ENCODE measurements at places on chromosomes 2 and 18.

DNA sequence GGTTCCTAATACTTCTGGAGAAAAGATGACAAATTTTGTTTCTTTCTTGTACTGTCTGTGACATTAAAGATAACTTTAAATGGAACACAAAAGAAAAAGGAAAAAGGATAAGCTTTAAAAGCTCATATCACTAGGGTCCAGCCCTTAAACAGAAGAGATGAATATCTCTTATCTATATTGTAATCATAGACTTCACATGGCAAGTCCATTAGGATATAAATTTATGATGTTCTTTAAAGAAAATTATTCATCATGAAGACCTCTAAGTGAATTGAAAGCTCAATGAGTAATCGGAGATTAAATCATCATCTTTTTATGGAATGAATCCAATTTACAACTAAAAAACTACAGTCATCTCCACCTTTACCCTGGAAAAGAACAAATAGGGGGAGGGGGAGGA is 111.6 kb upstream of the SATB2 start:
- DNase-seq: no peak

DNA sequence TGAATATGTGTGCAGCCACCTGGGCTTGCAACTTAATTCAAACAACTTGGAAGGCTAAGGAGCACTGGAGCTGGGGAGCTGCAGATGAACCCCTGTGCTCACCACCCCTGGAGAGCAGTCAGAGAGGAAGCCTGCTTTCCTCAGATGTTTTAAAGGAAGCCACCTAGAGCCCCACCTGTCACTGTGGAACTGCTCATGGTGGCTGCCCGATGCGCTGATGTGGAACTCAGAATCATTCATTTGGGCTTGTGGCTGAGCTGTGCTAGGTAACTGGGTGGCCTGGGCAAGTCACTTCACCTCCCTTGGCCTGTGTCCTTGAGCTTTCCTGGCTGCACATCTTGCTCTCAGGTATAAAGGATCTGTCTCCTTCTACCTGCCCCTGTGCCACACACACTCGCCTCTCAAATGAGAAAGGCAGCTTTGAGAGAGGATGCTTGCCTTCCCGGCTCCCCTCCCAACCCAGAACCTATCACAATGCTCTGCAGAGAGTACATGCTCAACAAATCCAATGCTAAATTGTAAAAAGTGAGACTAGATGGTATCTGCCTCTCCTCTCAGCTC is 41.3 kb downstream of the BCL11A start:
- DNase-seq: no peak

- no peak for DNase-seq
Measured at GRCh38 chr2:214156971-214157370, 253.9 kb upstream of the VWC2L start.

GRCh38 chr2:27891673-27892105 is 1.2 kb downstream of the BABAM2 start:
- peak; percentile 3 for DNase-seq

GRCh38 chr2:148039783-148040182 is 18.9 kb downstream of the MBD5 start:
- no peak for DNase-seq

Data from CD4-positive, alpha-beta memory T cell (primary cell).